ENCODE measurements at places on chromosomes 4 and X.

DNA sequence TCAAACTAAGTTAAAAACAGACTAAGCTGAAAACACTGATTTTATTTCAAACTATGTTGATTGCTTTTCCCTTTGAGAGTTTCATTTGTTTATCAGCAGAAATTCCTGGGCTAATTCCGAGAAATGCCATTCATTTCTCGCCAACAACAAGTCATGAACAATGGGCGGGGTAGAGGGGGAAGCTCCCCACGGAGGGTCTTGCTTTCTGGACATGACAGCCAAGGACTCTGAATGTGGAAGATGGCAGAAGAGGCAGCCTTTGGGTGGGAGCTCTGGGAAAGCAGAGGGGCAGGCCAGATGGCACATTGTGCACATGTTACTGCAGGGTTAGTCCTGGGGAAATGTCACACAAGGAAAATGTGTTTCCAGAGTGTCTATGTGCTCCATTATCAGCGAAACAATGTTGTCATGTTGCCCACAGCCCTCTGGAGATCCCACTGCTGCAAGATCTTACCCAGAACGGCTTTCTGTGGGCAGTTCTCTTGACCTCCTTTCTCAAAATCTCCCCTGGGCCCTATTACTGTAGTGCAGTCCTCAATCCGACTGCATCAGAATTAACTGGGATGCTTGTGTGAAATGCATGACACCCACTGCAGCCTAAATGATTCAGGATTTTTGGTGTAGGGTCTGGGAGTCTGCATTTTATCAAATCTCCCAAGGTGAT, 45.0 kb downstream of the CHRDL1 start:
- H3K4me1 ChIP-seq, result peaks cover 3% of the 10 kb centered on the region
- no peak overlapping the region for H3K27ac ChIP-seq
- H3K27me3 ChIP-seq, result no peaks in the 10 kb centered on the region
- H3K36me3 ChIP-seq, result no peaks in the 10 kb centered on the region

DNA sequence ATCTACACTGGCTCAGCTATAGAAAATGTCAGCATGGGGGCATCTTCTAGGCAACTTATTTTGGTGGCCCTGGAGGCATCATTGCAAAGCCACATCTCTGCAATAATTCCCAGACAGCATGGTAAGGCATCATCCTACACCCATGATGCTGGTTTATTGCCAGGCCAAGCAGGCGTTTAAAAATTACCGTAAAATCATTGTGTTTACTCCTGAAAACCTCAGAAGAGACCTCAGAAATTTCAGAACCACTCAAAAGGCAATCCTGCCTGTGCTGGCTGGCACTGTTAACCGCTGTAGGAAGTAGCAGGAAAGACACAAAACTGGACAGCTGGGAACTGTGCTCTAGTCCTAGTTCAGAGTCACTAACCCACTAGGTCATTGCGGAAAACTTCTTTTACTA, 63.2 kb downstream of the MID1 start:
- no peaks in the 10 kb centered on the region for H3K27me3 ChIP-seq
- H3K4me3 ChIP-seq, result no peak overlapping the region
- DNase-seq, result no peak
- H3K4me1 ChIP-seq, result no peaks in the 10 kb centered on the region
- H3K27ac ChIP-seq, result no peak overlapping the region

DNA sequence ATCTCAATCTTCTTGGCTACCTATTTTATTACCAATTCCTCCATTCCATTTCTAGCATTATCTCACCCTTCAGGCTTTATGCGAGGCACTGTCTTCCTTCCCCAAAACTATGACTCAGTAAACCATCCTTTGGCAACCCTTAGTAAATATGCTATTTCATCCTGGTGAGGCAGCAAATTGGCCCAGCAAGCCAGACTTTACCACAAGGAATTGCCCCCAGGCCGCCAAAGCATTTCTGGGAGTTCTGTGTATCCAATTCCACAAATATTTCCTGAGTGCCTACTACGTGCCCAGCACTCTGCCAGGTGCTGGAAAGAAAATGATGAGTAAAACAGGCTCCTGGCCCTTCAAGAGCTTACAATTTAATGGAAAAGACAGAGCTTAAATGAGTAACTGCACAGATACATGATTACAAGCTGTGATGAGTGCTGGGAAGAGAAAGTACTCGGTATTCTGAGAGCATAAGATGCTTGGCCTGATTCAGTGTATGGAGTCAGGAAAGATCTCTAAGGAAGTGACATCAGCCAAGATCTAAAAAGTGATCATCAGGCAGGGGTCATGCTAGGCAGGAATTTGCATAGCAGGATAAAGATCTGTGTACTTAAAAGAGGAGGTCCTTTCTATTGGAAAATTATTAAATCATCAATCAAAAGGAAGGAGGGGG, 193.8 kb downstream of the ADAMTS3 start:
- peak; percentile 91 for DNase-seq
- no peak overlapping the region for H3K4me3 ChIP-seq
- H3K27me3 ChIP-seq, result no peaks in the 10 kb centered on the region
- H3K27ac ChIP-seq, result no peak overlapping the region

- no peaks in the 10 kb centered on the region for H3K36me3 ChIP-seq
- no peak overlapping the region for H3K27ac ChIP-seq
- H3K4me3 ChIP-seq, result no peak overlapping the region
- peak; percentile 92 for DNase-seq
Measured at GRCh38 chrX:123920105-123920785, 41.3 kb upstream of the STAG2 start.

DNA sequence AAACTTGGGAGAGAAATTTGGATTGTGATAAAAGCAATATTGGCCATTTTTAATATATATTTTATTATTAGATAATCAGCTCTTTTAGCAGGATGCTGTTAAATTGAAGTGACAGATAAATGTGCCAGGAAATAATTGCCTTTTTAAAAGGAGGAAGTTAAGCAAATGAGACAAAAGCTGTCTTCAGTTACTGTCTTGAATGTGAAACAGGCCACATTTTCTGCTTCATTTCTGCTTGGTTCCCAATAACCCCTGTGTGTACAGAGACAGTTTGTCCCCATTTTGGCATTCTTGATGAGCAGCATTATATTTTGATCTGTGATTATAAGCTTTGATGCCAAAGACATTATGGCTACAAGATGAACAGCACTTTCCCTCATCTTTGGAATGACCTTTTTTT, 953 bp downstream of the EPGN start:
- H3K27me3 ChIP-seq, result no peaks in the 10 kb centered on the region
- H3K4me1 ChIP-seq, result no peaks in the 10 kb centered on the region
- no peak overlapping the region for H3K27ac ChIP-seq

DNA sequence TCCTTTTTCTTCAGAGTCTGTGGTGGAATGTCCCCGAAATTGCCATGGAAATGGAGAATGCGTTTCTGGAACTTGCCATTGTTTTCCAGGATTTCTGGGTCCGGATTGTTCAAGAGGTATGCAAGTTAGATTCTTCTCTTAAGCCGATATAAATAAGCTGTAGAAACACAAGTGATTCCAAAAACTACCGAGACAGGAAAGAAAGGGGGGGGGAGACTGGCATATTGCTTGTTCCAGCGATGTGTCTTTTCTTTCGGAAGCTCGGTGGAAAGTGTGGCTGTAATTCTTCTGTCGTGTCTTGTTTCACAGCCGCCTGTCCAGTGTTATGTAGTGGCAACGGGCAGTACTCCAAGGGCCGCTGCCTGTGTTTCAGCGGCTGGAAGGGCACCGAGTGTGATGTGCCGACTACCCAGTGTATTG, 236.9 kb downstream of the DCTD start:
- no peaks in the 10 kb centered on the region for H3K27me3 ChIP-seq
- H3K36me3 ChIP-seq, result no peaks in the 10 kb centered on the region
- no peak overlapping the region for H3K4me3 ChIP-seq
- H3K27ac ChIP-seq, result no peak overlapping the region
- DNase-seq, result peak; percentile 8
- H3K4me1 ChIP-seq, result no peaks in the 10 kb centered on the region

- no peaks in the 10 kb centered on the region for H3K36me3 ChIP-seq
- no peak overlapping the region for H3K27ac ChIP-seq
- DNase-seq, result no peak
Measured at GRCh38 chrX:11789809-11790208, 31.8 kb downstream of the MSL3 start.

GRCh38 chrX:24341795-24342194, 18.6 kb upstream of the SUPT20HL1 start:
- no peak for DNase-seq
- H3K36me3 ChIP-seq, result no peaks in the 10 kb centered on the region
- H3K4me1 ChIP-seq, result no peaks in the 10 kb centered on the region
- H3K27me3 ChIP-seq, result no peaks in the 10 kb centered on the region
- H3K4me3 ChIP-seq, result no peak overlapping the region

- no peaks in the 10 kb centered on the region for H3K27me3 ChIP-seq
- H3K4me3 ChIP-seq, result peak overlapping the region; percentile 51
- H3K36me3 ChIP-seq, result no peaks in the 10 kb centered on the region
- peak overlapping the region; percentile 47 for H3K27ac ChIP-seq
- peak; percentile 57 for DNase-seq
Measured at GRCh38 chrX:46573892-46574773, 568 bp downstream of the CHST7 start.

DNA sequence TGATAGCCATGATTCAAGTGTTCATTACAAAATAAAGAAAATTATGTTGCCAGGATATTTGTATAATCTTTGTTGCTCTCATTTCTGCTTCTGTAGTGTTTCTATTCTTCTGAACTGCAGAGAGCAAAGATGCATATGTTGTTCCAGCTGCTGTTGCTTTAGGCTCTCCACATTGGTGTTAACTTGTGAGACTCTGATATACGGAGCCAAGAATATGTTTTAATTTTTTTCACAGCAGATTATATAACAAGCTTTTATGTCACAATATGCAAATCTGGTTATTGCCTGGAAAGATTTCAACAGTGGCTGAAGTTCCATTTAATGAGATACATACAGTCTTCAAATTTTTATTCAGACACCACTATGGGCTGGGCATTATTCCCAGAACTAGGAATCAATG, 655.0 kb downstream of the GRXCR1 start:
- H3K4me3 ChIP-seq, result no peak overlapping the region
- no peaks in the 10 kb centered on the region for H3K27me3 ChIP-seq
- no peaks in the 10 kb centered on the region for H3K36me3 ChIP-seq

GRCh38 chr4:185839194-185839712, 27.3 kb upstream of the SORBS2 start:
- no peaks in the 10 kb centered on the region for H3K36me3 ChIP-seq
- peak overlapping the region; percentile 75 for H3K27ac ChIP-seq
- DNase-seq, result peak; percentile 95
- peaks cover 19% of the 10 kb centered on the region for H3K4me1 ChIP-seq

DNA sequence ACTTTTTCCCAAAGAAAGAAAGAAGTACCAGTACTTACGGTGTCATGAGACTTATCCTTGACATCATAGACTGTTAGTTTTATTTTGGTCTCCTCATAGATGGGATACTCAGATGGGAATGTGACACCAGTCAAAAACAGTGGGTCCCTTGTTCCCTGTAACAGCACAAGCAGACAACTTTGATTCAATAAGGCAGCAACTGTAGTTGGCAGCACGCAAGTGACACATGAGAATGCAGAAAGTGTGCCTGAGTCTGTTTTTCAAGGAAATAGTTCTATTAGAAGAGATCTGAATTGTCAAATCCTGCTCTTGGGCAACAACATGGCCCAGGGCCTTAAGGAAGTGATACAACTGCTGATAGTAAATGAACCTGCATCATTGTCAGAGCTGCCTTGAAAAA, 443.2 kb downstream of the INPP4B start:
- peaks cover 13% of the 10 kb centered on the region for H3K4me1 ChIP-seq
- H3K4me3 ChIP-seq, result peak overlapping the region; percentile 85
- H3K36me3 ChIP-seq, result no peaks in the 10 kb centered on the region
- no peaks in the 10 kb centered on the region for H3K27me3 ChIP-seq
- DNase-seq, result peak; percentile 46

GRCh38 chr4:132382243-132382642, 766.9 kb upstream of the PCDH10 start:
- no peak overlapping the region for H3K4me3 ChIP-seq
- H3K27me3 ChIP-seq, result no peaks in the 10 kb centered on the region
- DNase-seq, result no peak
- no peaks in the 10 kb centered on the region for H3K36me3 ChIP-seq
- no peaks in the 10 kb centered on the region for H3K4me1 ChIP-seq
- no peak overlapping the region for H3K27ac ChIP-seq

DNA sequence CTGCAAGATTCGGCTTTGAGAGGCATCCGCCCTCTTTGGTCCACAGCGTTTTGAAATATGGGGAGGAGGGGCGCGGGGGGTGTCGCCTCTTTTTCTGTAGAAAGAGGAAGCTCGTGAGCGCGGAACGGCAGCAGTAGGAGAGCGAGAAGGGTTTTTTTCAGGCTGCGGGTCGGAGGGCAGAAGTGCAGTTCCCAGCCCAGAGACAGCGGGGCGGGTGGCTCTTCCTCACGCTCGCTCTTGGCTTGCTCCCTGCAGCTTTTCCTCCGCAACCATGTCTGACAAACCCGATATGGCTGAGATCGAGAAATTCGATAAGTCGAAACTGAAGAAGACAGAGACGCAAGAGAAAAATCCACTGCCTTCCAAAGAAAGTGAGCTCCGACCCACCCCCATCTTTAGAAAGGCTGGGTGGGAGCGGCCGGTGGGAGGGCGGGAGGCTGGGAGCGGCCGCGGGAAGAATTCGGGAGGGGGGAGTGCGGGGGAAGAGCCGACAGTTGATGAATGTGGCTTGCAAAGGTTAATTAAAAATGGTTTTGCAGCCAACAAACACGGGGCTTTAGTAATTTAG, 1.2 kb downstream of the TMSB4X start:
- H3K27ac ChIP-seq, result peak overlapping the region; percentile 94
- H3K36me3 ChIP-seq, result peaks cover 2% of the 10 kb centered on the region
- no peaks in the 10 kb centered on the region for H3K27me3 ChIP-seq
- peak overlapping the region; percentile 72 for H3K4me3 ChIP-seq

GRCh38 chr4:53089936-53090729, 228.0 kb downstream of the RASL11B start:
- no peak overlapping the region for H3K27ac ChIP-seq

DNA sequence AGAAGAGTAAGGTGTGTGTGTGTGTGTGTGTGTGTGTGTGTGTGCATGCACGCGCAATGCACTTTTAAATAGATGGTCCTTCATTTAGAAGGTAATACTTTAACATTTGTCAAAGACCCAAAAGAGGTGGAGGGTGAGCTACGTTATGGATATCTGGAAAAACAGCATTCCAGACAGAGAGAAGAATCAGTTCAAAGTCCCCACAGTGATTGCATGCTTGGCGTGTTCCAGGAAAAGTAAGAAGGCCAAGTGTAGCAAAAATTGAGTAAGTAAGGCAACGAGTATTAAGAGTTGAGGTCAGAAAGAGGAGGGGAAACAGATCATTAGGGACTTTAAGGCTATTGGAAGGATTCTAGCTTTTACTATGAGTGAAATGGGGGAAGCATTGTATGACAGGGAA, 21.9 kb upstream of the GABRE start:
- H3K27ac ChIP-seq, result no peak overlapping the region
- H3K4me3 ChIP-seq, result no peak overlapping the region
- DNase-seq, result no peak
- H3K27me3 ChIP-seq, result no peaks in the 10 kb centered on the region

DNA sequence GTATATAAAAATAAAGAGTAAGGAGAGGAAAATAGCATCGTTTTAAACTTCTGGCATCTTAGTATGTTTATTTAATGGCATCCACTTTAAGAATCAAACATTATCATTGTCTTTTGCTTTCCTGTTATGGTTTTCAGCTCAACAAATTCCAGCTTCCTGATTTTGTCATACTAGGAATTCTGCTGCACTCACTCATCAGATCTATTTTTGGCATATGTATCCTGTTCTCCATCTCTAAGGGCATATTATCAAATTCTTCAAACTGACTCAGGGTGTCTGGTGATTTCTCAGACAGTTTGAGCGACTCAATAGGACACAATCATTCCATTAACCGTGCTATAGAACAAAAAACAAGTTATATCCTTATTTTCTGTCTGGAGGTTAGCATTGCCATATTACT, 248.5 kb upstream of the DIAPH2 start:
- H3K4me3 ChIP-seq, result no peak overlapping the region
- peak; percentile 48 for DNase-seq
- H3K27ac ChIP-seq, result no peak overlapping the region
- H3K36me3 ChIP-seq, result no peaks in the 10 kb centered on the region
- peaks cover 7% of the 10 kb centered on the region for H3K4me1 ChIP-seq
